ENCODE measurements at places on chromosomes 12 and 14. TPM values are rescaled to one million over a fixed set of nuclear protein-coding genes. Genes with fewer than 3 reads are reported as not detected.

The WDR89 gene
- 9.4 TPM for total RNA-seq

The MYF5 gene
- total RNA-seq, result not detected

The CISTR gene
- not detected for total RNA-seq

The ACSS3 gene
- total RNA-seq, result not detected

The C12orf54 gene
- not detected for total RNA-seq

The FSCB gene
- total RNA-seq, result not detected

The ZFP36L1 gene
- total RNA-seq, result 94.0 TPM

The GDF3 gene
- 0.74 TPM for total RNA-seq

The LRRC10 gene
- not detected for total RNA-seq

The TPPP2 gene
- total RNA-seq, result not detected

The COL2A1 gene
- not detected for total RNA-seq

The LLPH gene
- 18.6 TPM for total RNA-seq

The BBS10 gene
- 10.3 TPM for total RNA-seq

The SPTB gene
- total RNA-seq, result not detected

The RD3L gene
- not detected for total RNA-seq

The CLEC12A gene
- not detected for total RNA-seq

The KRT73 gene
- not detected for total RNA-seq

The DHRS2 gene
- 0.13 TPM for total RNA-seq

The DDX24 gene
- total RNA-seq, result 120 TPM

Data from mammary microvascular endothelial cell (primary cell).